ENCODE measurements at places on chromosomes 3 and 15.

DNA sequence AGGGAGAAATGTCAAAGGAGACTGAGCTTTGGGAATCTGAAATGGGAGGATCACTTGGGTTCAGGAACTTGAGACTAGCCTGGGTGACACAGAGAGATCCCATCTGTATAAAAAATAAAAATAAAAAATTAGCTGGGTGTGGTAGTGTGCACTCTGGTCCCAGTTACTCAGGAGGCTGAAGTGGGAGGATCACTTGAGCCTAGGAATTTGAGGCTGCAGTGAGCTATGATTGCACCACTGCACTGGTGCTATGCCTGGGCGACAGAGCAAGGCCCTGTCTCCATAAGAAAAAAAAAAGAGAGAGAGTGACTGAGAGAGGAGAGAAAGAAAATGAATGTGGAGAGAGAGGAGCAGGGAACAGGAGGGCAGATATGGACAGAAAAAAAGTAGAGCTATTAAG is 72.8 kb downstream of the SENP2 start:
- DNase-seq: no peak

- DNase-seq: no peak
Measured at GRCh38 chr15:93212578-93212977, 123.6 kb upstream of the RGMA start.

DNA sequence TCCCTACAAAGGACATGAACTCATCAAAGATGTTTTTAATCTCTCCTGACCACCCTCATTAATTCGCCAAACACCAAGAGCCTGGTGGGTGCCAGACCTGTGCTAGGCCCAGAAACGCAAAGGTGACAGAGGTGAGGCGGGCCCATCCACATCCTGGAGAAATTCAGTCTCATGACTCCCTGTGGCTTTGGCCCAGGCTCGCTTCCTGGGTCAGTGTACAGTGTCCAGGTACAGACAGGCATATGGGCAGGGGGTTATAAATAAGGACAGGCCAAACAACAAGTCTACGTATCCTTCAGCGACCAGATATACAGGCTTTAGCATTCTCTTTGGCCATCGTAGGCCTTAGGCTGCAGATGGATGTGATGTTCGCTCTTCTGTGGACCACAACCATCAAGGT is 945 bp upstream of the PLA2G4F start:
- DNase-seq: no peak

- DNase-seq: no peak
Measured at GRCh38 chr3:193821151-193821668, 228.2 kb downstream of the OPA1 start.

DNA sequence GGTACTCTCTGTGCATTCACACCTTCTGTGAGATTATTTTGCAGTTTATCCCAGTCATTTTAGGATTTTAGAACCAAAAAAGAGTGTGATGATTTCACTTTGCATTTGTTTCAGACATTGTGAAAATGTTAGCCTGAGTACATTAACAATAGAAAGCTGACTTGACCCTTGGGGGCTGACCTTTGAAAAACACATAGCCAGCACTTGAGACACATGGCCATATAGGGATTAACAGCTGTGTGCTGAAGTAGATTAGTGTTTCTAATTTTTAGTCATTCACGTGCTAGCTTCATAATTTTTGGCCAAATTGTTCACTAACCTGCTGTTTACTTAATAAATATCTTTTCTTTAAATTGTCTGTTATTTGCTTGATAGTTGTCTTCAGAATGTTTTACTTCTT is 3.5 kb downstream of the FEM1B start:
- no peak for DNase-seq

- DNase-seq: no peak
Measured at GRCh38 chr3:133745981-133746711, at the start of gene TF. Gene TF (plus strand): TSS chr3:133746393. CDS start chr3:133746441, 48 bp downstream.

DNA sequence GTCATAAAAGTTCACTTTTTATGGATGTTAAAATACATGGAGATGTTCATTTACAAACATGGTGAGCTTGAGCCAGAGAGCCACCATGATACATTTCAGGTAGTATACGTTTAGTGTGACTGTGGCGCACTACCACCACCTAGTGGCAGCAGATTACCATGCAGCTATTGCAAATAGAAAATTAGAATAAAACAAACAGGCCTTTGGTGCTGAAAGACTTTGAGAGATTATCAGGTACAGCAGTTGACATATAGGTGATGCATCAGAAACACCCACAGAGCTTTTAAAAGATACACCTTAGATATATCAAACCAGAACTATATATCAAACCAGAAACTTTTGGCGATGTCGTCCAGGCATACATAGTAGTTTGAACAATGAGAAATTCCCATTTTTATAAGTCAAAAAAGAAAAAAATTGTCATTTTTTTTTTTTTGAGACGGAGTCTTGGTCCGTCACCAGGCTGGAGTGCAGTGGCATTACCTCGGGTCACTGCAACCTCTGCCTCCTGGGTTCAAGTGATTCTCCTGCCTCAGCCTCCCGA is 42.0 kb upstream of the ICE2 start:
- no peak for DNase-seq

- DNase-seq: no peak
Measured at GRCh38 chr3:194023501-194024280, 112.3 kb upstream of the HES1 start.

DNA sequence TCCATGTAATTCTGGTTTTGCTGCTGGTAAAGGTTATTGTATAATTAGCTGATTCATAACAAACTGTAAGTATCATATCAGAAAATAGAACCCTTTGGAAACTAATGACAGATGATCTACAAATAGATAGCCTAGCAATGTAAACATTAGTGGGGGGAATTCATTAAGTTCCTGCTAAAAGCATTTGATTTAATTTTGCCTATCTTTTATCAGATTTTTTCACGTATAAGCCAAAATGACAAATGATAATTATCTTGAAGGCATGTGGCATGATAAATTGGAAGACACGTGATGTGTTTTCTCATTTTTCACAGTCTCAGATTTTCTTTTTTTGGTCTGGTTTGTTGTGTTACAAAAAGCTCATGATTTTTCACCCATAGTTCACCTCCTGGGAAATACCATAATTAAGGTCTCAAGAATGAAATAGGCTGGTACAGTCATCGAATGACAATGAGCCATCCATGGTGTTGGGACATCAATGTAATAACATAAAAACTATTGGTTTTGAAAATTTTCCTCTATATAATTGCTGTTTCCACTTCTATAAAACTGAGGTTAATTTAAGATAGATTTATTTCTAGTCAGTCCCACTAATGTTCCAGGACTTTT is 325.9 kb upstream of the TBL1XR1 start:
- no peak for DNase-seq

DNA sequence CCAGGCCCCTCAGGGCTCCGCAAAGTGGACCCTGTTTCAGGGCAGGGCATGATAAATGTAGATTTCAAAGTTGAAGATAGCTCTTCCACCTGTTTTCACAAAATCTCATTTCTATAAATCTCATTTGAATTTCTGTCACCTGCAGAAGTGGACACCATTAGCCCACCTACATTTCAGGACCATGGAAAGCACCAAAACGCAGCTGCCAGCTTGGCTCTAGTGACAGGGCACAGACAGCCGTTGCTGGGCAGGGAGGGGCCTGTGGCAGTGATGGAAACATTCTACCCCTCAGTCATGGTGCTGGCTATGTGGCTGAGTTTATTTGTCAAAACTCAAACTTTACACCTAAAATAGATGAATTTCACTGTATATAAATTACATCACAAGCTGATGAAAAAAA is 40.4 kb downstream of the PRR23E start:
- no peak for DNase-seq

DNA sequence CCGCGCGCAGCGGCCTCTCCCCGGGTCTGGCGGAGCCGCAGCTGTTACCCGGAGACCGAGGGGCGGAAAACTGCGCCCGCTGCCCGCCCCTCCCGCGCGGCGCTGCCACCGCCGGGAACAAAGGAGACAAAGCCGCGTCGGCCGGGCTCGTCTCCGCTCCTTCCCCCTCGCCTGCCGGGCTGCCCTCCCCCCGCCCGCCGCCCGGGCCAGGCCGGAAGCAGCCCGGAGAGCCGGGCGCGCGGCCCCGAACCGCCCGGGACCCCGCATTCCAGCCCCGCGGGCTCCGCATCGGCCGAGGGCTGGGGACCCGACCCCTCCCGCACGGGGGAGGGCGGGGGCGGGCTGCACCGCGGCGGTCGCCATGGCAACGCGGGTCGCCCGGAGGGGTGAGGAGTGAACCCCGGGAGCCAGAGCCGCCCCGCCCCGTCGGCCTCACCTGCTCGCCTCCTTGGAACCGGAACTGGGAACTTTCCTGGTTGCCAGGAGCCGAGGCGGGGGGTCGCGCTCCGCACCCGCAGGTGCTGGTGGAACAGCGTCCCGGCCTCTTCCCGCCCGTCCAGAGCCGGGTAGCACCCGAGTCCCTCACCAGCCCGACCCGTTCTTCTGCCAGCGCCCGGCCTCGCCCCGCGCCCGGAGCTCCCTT is 448 bp downstream of the PLXNB1 start:
- DNase-seq: no peak

DNA sequence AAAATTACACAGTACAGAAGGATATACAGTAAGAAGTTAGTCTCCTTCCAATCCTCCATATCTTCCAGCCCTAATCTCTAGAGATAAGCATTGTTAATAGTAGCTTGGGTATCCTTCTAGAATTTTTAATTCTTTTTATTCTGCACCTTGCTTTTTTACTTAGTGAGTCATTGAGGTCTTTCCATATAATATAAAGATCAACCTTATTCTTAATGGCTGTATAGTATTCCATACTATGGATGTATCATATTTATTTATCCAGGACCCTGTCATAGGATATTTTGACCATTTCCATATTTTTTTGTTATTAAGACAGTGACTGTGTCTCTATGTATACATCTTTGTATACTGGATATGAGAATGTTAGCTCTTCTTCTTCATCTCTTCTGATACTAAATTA is 36.3 kb upstream of the SKOR1 start:
- DNase-seq: no peak

DNA sequence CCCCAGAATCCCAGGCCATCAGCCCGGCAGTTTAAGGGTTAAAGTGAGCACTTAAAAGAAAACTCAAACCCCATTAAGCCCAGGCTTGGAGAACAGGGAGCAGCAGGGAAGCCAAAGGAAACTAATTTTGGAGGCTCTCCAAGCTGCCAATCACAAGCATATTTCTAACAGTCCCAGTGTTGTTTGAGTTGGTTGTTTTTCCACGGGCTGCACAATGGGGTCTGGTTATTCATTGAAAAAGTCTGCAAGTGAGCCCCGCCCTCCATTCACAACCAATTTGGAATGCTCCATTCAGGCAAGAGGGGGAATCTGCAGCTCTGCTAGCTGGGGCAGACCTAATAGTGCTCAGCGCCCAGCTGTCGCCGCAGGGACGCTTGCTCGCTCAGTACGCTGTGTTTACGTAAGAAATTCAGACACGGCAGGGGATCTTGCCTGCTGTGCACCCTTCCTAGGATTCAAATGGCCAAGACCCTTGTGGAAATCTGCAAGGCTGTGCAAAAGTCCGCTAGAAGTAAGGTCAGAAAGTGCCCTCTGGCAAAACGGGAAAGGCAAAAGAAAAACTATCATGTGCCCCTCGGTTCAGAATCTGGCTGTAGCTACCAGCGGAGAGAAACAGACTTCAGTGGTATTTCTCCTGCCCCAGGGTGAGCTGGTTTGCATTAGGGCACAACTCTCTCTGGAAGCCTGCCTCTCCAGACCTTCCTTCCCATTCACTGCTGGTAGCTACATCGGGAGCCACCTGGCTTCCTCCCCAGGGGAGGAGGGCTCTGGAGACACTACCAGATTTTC is 11.0 kb downstream of the ETV5 start:
- peak; percentile 63 for DNase-seq

- DNase-seq: no peak
Measured at GRCh38 chr3:52250122-52250521, 4.6 kb downstream of the PPM1M start.

- DNase-seq: no peak
Measured at GRCh38 chr3:188319569-188319968, 165.6 kb downstream of the LPP start.

DNA sequence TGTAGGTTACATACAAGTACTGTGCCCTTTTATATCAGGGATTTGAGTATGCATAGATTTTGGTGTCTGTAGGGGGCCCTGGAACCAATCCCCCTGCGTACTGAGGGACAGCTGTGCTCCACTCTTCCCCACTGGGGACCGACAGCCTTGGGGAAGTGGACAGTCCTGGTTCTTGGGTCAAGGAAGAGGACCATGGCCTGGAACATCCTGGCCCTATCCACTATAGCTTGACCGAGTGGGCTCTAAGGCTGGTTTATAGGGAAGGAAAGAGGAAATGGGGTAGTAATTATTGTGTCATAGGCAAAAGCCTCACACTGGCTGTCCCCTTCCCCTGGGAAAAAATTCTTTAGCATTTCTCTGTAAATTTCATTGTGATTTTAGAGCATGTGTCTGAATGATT is 49.5 kb downstream of the CRTC3 start:
- DNase-seq: no peak

- DNase-seq: no peak
Measured at GRCh38 chr3:170228093-170228766, 6.0 kb downstream of the PRKCI start.

GRCh38 chr15:39495871-39496840 is 84.7 kb upstream of the THBS1 start:
- no peak for DNase-seq

- DNase-seq: no peak
Measured at GRCh38 chr3:127325629-127325961, 37.7 kb upstream of the PRR20G start.

DNA sequence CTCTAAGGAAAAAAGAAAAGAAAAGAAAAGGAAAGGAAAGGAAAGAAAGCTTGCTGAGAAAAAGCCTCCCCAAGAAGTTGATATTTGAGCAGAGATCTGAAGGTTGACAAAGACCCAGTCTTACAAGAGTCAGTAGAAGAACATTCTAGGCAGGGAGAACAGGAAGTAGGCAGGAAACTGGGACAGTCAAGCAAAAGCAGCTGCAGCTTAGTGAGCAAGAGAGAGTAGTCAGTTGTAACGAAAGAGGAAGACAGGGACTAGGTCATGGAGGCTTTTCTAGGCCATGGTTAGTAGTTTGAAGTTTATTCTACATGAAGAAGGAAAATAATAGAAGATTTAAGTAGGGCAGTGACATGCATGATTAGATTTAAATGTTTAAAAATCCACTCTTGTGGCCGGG is 31.8 kb upstream of the KLHL6 start:
- no peak for DNase-seq

Data from skeletal muscle cell (primary cell).